ENCODE measurements at places on chromosomes 1 and 21. TPM values are rescaled to one million over a fixed set of nuclear protein-coding genes. Genes with fewer than 3 reads are reported as not detected.

- peaks cover 35% of the 10 kb centered on the region for H3K36me3 ChIP-seq
- peak; percentile 66 for DNase-seq
- H3K27me3 ChIP-seq = no peaks in the 10 kb centered on the region
- peaks cover 32% of the 10 kb centered on the region for H3K4me1 ChIP-seq
- no peak overlapping the region for H3K27ac ChIP-seq
Observed at GRCh38 chr1:154975409-154976059, 1.1 kb downstream of the CKS1B start.

DNA sequence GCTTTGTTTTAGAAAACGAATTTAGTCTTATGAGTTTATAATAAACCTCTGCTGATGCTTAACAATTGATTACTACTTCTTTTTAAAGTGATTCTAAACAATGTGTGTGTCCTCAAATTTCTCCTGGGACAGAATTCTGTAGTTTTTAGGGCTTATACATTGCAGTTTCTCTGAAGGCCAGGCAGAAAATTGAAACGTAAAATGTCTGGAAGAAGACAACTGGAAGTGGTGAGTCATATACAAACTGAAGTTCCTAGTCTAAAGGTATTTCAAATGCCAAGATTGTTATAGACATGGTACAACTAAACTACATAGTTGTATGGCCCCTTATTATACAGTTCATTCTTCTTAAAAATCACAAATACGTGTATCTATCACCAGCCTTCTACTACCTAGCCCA, 30.5 kb upstream of the RC3H1 start:
- H3K36me3 ChIP-seq = no peaks in the 10 kb centered on the region
- H3K4me3 ChIP-seq = no peak overlapping the region
- H3K27ac ChIP-seq = no peak overlapping the region
- H3K27me3 ChIP-seq = no peaks in the 10 kb centered on the region
- no peaks in the 10 kb centered on the region for H3K4me1 ChIP-seq

DNA sequence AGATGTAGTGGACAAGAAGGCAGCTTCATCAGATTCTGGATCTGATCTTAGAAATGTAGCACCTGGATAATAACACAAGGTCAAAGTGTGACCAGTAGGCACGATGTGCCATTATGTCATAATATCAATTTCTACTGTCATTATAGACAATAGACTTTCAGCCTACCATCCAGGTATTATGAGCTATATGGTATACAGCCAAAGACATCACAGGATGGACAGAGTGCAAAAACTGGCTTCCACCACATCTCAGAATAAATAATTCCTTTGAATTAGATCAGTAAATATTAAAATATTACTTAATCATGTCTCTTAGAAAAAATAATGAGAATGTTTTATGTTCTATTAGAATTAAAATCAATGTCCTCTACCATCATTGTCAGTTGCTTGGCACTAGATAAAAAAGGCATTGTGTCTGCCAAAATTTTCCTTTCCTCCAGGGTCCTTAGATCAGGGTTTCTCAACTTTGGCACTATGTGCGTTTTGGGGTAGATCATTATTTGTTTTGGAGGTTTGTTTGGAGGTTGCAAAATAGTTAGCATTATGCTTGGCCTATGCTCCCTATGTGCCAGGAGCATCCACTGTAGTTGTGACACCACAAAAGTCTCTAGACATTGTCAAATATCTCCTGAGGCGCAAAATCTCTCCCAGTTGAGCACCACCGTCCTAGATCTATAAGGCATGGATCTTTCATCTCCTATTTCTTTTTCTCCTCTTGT, 86.7 kb upstream of the NRIP1 start:
- DNase-seq = peak; percentile 36
- H3K27me3 ChIP-seq = no peaks in the 10 kb centered on the region
- H3K27ac ChIP-seq = no peak overlapping the region
- H3K36me3 ChIP-seq = no peaks in the 10 kb centered on the region
- H3K4me3 ChIP-seq = no peak overlapping the region

GRCh38 chr1:84253891-84254290, 47.6 kb upstream of the SAMD13 start:
- peaks cover 12% of the 10 kb centered on the region for H3K4me1 ChIP-seq
- no peak overlapping the region for H3K4me3 ChIP-seq
- peak; percentile 93 for DNase-seq
- no peaks in the 10 kb centered on the region for H3K27me3 ChIP-seq

Gene CFHR5
- not detected for total RNA-seq

Gene SUSD4
- total RNA-seq = 0.42 TPM

Gene FBXO2
- total RNA-seq = 3.3 TPM

DNA sequence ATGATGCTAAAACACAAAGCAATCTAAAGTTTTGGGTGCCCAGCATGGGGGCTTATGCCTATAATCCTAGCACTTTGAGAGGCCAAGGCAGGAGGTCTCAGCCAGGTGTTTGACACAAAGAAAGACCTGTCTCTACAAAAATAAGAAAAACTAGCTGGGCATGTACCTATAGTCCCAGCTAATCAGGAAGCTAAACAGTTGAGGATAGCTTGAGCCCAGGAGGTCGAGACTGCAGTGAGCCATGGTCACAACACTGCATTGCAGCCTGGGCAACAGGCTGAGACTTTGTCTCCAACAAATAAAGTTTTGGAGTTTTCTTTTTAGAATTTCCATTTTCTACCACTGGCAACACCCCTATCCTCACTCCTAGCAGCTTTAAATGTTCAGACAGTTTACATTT, 55.1 kb upstream of the GUCA2A start:
- peaks cover 10% of the 10 kb centered on the region for H3K36me3 ChIP-seq
- H3K27ac ChIP-seq = no peak overlapping the region
- no peak overlapping the region for H3K4me3 ChIP-seq
- no peaks in the 10 kb centered on the region for H3K27me3 ChIP-seq
- DNase-seq = no peak
- peaks cover 31% of the 10 kb centered on the region for H3K4me1 ChIP-seq
